ENCODE measurements at places on chromosomes 3 and 15.

DNA sequence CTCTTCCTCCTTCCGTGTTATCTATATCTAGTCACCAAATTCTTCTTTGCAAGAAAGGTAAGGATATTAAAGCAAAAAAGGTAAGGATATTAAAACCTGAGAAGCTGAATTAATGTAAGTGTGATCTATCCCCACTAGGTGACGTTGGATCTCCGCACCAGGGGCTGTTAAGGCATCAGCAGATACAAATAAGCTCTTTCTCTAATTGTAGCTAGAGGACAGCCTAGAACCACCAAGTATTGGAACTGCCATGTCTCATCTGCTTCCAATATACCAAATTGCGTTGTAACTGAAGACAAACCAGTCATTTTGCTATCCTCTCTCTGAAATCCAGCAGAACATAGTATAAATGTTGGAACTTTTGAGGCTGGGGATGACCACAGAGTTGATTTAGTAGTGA, 471.2 kb upstream of the TGFBR2 start:
- DNase-seq = no peak

GRCh38 chr3:184895350-184895749, 83.4 kb downstream of the VPS8 start:
- no peak for DNase-seq

GRCh38 chr3:76969996-76970615, 69.8 kb upstream of the ROBO2 start:
- DNase-seq = no peak

DNA sequence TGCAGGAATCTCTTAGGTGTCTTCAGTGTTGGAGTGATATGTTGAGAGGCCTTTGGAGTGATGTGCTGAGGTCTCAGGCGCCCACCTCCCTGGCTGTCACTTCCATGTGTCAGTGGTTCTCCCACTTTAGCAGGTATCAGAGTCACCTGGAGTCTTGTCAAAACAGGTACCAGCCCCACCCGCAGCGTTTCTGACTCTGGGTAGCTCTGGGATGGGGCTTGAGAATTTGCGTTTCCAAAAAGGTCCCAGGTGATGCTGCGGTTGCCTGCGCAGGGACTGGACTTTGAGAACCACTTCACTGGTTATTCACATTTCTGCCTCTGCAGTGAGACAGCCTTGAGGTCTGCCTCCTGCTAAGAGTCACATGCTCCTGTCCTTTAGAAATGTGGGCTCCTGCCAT, 15.5 kb downstream of the UMPS start:
- no peak for DNase-seq

DNA sequence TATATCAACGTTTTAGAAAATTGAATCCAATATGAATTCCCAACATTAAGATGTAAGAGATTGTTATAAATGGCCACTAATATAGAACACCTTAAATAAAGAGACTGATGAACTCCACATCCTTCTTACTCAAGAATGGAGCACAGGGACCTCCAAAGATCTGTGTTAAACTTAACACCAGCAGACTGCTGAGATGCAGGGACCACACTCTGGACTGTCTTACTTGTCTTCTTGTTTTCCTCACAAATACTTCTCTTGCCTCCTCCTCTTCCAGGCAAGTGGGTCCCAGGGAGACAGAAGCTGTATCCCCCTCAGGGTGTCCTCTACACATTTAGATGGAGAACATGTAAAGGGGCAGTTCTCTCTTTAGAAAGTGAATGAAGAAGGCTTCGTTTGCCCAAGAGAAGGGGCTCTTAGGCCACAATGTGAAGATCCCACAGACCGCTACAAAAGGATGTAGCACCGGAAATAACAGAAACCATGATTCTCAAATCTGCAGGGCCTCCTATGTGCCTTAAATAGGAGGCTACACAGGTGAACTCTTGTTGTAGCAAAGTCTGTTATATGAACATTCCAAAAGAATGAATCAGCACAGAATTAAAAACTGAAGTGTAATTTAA, 52.2 kb downstream of the SATB1 start:
- DNase-seq = no peak

DNA sequence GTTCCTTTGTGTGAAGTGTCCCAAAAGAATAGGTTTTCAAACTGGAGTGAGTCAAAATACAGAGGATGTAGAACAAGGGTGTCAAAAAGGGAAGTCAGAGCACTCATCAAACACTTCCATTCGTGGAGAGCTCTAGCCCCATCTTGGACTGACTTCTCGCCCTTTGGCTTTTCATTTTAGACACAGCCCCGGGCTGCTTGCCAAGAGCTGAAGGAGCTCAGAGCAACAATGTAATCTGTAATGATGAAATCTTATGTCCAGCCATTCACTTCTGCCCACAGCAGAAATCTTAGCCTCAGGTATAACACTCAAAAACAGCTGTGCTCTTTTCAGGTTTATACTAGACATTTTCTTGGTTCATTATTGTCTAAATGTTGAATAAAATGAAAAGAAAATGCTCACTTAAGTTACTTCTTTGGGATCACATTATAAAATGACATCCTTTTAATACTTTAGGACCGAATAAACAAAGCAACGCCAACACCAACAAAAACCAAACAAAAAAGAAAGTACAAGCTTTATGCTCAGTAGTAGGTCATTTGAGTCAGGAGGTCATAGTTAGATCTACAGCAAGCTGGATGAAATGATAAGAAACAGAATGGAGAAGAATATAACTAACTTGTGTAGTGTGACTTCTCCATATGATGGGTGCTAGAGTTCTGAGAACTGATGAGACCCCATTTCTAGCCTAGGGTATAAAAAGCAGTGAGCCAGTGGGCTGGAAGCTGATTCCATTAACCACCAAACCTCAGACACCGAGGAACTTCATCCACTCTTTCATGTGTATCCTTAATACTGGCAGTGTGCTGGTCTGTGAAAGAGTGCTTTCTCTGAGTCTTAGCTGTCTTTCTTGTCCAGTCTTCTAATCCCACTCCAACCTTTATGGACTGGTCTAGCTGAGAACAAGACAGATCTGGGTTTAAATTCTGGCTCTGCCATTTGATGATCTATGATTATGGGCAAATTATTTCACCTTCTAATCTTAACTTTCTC, 131.8 kb upstream of the SLC7A14 start:
- DNase-seq = no peak

GRCh38 chr3:98817547-98818041, 54.5 kb downstream of the ST3GAL6 start:
- DNase-seq = no peak

- no peak for DNase-seq
Observed at GRCh38 chr15:99303907-99304306, 52.6 kb downstream of the LRRC28 start.

- no peak for DNase-seq
Observed at GRCh38 chr3:46889381-46890110, 12.0 kb downstream of the PTH1R start.

- DNase-seq = no peak
Observed at GRCh38 chr15:38755718-38756117, 191.1 kb upstream of the RASGRP1 start.

DNA sequence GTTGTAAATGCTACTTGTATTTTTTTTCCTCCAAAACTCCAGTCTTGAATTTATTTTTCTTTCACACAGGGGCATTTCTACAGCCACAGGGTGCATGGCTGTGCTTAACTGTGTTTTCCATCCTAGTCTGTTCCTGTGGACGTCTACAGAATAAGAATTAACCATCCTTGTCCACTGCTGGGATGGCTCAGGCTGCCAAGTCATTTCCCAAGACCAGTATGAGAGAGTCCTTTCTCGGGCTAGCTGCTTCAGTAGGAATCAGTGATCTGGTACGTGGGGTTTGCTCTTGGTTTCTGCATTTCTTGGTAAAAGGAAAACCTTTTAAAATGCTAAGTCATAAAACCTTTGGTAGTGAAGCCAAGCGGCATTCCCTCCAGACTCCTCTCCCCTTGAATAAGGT, 29.8 kb downstream of the CHDH start:
- no peak for DNase-seq

GRCh38 chr3:66004244-66004643, 34.5 kb downstream of the MAGI1 start:
- no peak for DNase-seq

- DNase-seq = no peak
Observed at GRCh38 chr3:2897821-2898220, 212.4 kb downstream of the IL5RA start.

DNA sequence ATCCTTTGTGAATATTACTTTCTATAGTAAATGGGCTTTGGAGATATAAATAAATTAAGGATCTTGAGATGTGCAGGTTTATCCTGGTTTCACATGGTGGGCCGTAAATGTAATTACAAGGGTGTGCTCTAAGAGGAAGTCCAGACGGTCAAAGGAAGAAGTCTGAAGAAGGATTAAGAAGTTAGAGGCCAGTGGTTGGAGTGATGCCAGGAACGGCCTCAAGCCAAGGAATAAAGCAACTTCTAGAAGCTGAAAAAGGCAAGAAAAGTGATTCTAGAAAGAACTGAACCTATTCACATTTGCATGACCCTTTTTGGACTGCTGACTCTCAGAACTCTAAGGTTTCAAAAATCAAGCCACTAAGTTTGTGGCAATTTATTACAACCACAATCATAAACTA, 981.3 kb upstream of the ALCAM start:
- DNase-seq = no peak

DNA sequence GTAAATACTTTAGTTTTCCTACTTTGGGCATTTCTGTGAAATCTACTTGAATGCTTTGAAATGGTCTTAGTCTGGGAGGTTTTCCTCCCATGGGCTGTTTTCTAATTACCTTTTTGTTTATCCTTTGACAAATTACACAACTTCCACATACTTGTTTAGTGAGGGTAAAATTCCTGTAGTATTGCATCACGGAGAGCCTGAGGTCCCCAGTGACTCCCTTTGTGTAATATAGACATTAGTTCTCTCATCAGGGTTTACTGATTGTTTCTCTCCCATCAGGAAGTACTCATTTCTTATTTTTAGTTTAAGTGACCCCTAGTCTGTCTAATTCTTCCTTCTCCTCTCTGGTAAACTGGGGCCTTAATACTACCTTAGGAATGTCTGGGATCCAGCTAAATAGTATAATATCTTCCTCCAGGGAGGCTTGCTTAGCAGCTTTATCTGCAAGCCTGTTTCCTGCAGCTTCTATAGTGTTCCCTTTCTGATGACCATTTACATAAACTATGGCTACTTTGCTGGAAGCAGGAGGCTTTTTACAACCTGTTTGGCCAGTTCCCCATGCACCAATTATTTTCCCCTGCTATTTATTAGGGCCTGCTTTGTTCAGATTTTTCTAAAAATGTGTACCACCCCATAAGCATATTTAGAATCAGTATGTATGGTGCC, 87.2 kb upstream of the XCR1 start:
- DNase-seq = no peak

- no peak for DNase-seq
Observed at GRCh38 chr15:75832114-75832513, 11.1 kb upstream of the UBE2Q2 start.
